H9 (cell line): ENCODE measurements at places on chromosomes 7 and 10. TPM values are rescaled to one million over a fixed set of nuclear protein-coding genes. Genes with fewer than 3 reads are reported as not detected.

GRCh38 chr7:37211097-37211880 lies 237.4 kb downstream of the ELMO1 start:
- H3K4me1 ChIP-seq: peaks cover 6% of the 10 kb centered on the region; the same call in 1 of the 2 replicates
- no peaks in the 10 kb centered on the region for H3K27me3 ChIP-seq
- H3K36me3 ChIP-seq: 0 out of 3 replicates have a peak, but pooled peaks cover 2% of the 10 kb centered on the region
- no peak overlapping the region for H3K27ac ChIP-seq
- no peak overlapping the region for H3K4me3 ChIP-seq
- DNase-seq: no peak

- peaks cover 10% of the 10 kb centered on the region; the same call in 1 of the 3 replicates for H3K36me3 ChIP-seq
- no peak overlapping the region for H3K4me3 ChIP-seq
- DNase-seq: no peak
- H3K27ac ChIP-seq: no peak overlapping the region
Measured at GRCh38 chr7:157208571-157209413, 70.1 kb downstream of the UBE3C start.

DNA sequence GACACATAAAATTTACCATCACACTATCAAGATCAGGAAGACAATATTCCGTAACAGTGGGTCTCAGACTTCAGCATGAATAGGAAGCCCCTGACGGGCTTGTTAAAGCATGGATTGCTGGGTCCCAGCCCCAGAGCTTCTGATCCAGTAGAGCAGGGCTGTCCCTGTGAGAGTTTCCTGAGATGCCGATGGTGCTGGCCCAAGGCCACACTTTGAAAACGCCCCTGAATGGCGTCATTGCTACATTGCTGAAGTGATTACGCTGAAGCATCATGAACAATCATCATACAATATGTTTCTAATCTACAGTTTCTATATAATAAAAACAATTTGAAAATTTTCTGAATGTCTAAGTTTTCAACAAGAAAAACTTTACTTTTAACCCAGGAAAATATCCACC lies 38.0 kb upstream of the TMEM72 start:
- DNase-seq: no peak
- no peaks in the 10 kb centered on the region for H3K4me1 ChIP-seq
- H3K27ac ChIP-seq: no peak overlapping the region
- no peak overlapping the region for H3K4me3 ChIP-seq
- no peaks in the 10 kb centered on the region for H3K36me3 ChIP-seq

- peak; percentile 80 for DNase-seq
- no peaks in the 10 kb centered on the region for H3K27me3 ChIP-seq
- H3K4me1 ChIP-seq: no peaks in the 10 kb centered on the region
- H3K36me3 ChIP-seq: no peaks in the 10 kb centered on the region
- no peak overlapping the region for H3K4me3 ChIP-seq
Measured at GRCh38 chr10:49164559-49165188, 23.5 kb downstream of the TMEM273 start.

DNA sequence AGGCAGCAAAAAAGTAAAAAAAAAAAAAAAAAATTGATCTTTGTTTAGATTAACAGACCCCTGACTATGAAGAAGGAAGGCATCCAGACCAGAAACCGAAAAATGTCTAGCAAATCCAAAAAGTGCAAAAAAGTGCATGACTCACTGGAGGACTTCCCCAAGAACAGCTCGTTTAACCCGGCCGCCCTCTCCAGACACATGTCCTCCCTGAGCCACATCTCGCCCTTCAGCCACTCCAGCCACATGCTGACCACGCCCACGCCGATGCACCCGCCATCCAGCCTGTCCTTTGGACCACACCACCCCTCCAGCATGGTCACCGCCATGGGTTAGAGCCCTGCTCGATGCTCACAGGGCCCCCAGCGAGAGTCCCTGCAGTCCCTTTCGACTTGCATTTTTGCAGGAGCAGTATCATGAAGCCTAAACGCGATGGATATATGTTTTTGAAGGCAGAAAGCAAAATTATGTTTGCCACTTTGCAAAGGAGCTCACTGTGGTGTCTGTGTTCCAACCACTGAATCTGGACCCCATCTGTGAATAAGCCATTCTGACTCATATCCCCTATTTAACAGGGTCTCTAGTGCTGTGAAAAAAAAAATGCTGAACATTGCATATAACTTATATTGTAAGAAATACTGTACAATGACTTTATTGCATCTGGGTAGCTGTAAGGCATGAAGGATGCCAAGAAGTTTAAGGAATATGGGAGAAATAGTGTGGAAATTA lies 19.4 kb downstream of the GATA3 start:
- H3K4me1 ChIP-seq: peaks cover 3% of the 10 kb centered on the region; the same call in 1 of the 2 replicates
- H3K27me3 ChIP-seq: no peaks in the 10 kb centered on the region; the same call in 1 of the 2 replicates
- H3K4me3 ChIP-seq: no peak overlapping the region
- no peak overlapping the region for H3K27ac ChIP-seq

DNA sequence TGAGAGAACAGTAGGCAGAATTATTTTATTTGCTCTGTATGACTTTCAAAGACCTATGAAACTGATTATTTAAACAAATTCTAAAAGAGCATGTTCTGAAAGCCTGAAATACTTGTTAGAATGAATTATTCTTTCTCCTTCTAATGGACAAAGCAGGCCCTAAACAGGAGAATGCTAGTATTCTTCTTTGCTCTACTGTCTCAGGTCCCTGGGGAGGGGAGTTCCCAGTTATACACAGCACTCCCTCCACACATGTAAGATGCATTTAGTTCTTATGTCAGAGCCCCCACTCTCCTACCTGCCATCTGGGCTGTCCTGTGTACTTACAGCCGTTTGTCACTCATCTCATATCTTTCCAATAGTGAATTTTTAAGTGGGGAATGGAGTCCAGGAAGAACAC lies 633.5 kb upstream of the ANKRD30A start:
- H3K4me1 ChIP-seq: no peaks in the 10 kb centered on the region
- no peaks in the 10 kb centered on the region for H3K27me3 ChIP-seq
- no peak for DNase-seq
- no peak overlapping the region for H3K27ac ChIP-seq

DNA sequence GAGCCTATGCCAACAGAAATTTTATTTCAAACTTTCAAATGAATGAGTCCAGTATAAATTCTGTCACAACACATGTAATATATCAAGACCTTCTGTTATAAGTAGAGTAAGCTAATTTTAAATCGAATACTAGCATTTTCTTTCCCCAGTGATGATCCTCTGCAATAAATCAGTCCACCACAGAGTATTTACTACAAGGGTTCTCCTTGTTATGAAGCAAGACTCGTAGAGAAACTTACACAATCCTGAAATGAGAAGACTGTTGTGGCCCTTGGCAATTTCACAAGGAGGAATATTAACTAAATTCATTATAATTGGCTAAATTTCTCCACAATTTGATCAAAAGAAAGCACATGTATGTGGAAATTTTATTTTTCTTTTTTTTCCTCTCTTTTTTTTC lies 312.4 kb upstream of the DGKB start:
- no peak overlapping the region for H3K27ac ChIP-seq
- no peaks in the 10 kb centered on the region for H3K27me3 ChIP-seq
- H3K4me3 ChIP-seq: no peak overlapping the region
- DNase-seq: no peak
- H3K36me3 ChIP-seq: no peaks in the 10 kb centered on the region

Gene DDC
- total RNA-seq: not detected in 2 replicates

Gene DENND2A
- 7.3 and 8.2 TPM in 2 replicates for total RNA-seq

Gene VAX1
- total RNA-seq: not detected in 2 replicates
